Activated CD4-positive, alpha-beta T cell treated with anti-CD3 and anti-CD28 coated beads, Interleukin-2, Interleukin-6, amounts not matched to agents 100 ng/mL and 50 ng/mL, durations not matched to agents 16 hours and 8 hours (primary cell): ENCODE measurements at places on chromosomes 4 and X.

- no peak for DNase-seq
These were observed 297.6 kb downstream of the INPP4B start for GRCh38 chr4:142548491-142548890.

GRCh38 chr4:140450352-140450751, 22.9 kb upstream of the CLGN start:
- DNase-seq: no peak

DNA sequence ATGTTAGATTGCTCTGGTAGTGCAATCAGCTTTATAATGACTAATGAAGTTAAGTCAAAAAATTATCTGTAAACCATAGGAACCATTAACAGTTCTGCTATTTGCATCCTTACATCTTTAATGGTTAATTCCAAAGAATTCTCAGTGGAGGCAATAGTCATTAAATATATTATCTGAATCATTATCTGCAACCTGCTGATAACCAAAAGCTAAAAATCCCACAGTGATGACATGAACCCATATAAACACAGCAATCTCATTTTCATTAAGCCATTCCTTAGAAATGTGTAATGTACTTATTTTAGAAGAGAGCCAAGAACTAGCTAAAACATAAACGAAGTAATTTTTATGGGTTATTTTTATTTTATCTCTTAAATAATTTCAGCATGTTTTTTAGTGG, 60.2 kb downstream of the MAGEB16 start:
- no peak for DNase-seq

DNA sequence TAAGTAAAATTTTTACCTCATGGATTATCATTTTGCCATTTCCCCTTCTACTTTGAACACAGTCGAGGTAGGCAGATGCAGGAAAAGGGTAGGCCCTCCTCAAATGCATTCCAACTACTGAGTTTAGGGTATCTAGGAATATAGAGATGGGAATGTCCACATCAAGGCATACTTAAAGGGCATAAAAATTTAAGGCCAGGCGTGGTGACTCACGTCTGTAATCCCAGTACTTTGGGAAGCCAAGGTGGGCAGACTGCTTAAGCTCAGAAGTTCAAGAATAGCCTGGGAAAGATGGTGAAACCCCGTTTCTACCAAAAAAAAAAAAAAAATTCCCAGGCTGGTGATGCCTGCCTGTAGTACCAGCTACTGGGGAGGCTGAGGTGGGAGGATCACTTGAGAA, 146.5 kb downstream of the PDGFC start:
- no peak for DNase-seq

- DNase-seq: no peak
These were observed 115.0 kb downstream of the PJA1 start for GRCh38 chrX:69050051-69050765.

DNA sequence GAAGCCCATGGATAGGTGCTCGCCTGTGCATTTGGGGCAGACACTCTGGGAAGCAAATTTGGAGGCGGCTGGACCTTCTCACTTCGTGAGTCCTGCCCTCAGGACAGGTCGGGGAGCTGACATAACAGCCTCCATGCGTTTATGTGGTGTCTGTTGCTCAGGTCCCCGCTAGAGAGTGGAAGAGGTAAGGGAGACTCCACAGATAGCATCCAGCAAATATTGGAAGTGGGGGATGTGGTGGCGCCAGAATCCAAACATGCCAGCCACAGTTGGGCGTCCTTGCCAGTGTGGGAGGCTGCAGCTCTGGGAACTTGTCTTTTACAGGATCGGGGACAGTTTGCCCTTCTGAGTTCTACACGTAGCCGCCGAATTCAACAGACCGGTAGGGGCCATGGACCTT, 47.8 kb downstream of the ZNF182 start:
- no peak for DNase-seq

GRCh38 chr4:84529169-84529751, 30.2 kb upstream of the NKX6-1 start:
- peak; percentile 54 for DNase-seq

- DNase-seq: no peak
These were observed 431.8 kb upstream of the HTR2C start for GRCh38 chrX:114152130-114152529.

DNA sequence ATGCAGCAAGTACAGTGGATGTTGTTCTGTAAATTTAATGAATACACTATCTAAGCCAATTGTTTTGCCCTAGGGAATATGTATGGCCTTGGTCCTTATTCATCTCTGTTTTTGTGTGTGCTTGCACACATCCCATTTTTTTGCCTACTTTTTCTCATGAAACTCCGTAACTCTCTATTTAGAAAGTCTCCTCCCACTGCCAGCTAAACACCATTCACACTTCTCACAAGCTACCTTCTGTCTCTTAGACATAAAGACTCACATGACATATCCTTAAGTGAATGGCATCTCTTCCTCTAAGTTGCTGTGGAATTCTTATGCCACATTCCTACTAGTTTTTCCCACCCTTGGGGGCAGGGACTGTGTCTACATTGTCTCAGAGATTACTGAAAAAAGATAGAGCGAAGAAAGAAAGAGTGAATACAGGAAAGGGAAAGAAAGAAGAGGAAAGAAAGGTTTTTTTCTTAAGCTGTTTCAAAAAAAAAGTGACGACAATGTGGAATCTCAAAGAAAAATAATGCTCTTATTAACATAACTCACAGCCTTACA, 117.5 kb downstream of the ATG4A start:
- no peak for DNase-seq

- no peak for DNase-seq
These were observed 191.0 kb upstream of the PPARGC1A start for GRCh38 chr4:24080871-24081270.

GRCh38 chr4:57672846-57673433, 562.8 kb upstream of the IGFBP7 start:
- no peak for DNase-seq

- DNase-seq: no peak
These were observed 544.9 kb upstream of the CPXCR1 start for GRCh38 chrX:88202149-88202548.

GRCh38 chr4:6502747-6503465, 30.5 kb upstream of the PPP2R2C start:
- DNase-seq: no peak

DNA sequence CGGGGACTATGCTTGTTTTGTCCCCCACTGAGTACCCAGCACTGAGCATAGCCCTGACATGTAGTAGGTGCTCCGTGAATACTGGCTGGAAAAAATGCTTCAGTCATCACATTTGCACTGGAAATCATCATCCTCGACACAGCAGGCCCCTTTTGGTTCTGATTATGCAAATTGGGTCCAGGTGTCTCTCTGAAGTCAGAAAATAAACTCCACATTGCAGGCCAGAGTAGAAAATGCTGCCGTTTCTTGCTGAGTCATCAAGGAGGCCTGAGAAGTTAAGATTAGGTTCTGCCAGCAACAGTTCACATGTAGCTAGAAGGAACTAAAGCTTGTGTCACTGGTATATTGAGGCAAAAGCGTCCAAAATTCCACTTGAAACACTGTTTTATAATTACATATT, 15.0 kb upstream of the STK32B start:
- no peak for DNase-seq

DNA sequence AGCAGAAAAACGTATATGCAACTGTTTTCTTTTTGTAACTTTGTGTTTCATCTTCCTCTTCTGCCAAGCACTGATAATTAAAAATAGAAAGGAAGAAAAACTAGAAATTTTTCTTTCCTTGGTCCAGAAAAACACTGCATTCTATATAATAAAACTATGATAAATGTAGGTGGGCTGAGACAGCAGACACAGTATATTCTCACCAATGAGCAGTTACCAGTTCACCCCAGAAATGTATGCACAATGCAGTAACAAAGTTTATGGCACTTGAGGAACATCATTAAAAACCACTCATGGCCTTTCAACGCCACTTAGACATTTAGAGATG, 79.4 kb downstream of the FAT1 start:
- DNase-seq: no peak
